NCI-H187 (cell line): ENCODE measurements at places on chromosomes 16 and 17.
A peak's percentile ranks its signal among the peaks of the same experiment; 100 is the strongest.

DNA sequence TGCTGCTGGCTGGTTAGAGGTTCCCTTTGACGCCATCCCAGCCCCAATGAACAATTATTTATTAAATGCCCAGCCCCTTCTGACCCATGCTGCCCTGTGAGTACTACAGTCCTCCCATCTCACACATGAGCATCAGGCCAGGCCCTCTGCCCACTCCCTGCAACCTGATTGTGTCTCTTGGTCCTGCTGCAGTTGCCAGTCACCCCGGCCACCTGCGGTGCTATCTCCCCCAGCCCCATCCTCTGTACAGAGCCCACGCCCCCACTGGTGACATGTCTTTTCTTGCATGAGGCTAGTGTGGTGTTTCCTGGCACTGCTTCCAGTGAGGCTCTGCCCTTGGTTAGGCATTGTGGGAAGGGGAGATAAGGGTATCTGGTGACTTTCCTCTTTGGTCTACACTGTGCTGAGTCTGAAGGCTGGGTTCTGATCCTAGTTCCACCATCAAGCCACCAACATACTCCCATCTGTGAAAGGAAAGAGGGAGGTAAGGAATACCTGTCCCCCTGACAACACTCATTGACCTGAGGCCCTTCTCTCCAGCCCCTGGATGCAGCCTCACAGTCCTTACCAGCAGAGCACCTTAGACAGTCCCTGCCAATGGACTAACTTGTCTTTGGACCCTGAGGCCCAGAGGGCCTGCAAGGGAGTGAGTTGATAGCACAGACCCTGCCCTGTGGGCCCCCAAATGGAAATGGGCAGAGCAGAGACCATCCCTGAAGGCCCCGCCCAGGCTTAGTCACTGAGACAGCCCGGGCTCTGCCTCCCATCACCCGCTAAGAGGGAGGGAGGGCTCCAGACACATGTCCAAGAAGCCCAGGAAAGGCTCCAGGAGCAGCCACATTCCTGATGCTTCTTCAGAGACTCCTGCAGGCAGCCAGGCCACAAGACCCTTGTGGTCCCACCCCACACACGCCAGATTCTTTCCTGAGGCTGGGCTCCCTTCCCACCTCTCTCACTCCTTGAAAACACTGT is 11.3 kb downstream of the CX3CL1 start:
- DNase-seq: no peak

- DNase-seq: no peak
Observed at GRCh38 chr16:67661101-67661761, 471 bp downstream of the PARD6A start.

DNA sequence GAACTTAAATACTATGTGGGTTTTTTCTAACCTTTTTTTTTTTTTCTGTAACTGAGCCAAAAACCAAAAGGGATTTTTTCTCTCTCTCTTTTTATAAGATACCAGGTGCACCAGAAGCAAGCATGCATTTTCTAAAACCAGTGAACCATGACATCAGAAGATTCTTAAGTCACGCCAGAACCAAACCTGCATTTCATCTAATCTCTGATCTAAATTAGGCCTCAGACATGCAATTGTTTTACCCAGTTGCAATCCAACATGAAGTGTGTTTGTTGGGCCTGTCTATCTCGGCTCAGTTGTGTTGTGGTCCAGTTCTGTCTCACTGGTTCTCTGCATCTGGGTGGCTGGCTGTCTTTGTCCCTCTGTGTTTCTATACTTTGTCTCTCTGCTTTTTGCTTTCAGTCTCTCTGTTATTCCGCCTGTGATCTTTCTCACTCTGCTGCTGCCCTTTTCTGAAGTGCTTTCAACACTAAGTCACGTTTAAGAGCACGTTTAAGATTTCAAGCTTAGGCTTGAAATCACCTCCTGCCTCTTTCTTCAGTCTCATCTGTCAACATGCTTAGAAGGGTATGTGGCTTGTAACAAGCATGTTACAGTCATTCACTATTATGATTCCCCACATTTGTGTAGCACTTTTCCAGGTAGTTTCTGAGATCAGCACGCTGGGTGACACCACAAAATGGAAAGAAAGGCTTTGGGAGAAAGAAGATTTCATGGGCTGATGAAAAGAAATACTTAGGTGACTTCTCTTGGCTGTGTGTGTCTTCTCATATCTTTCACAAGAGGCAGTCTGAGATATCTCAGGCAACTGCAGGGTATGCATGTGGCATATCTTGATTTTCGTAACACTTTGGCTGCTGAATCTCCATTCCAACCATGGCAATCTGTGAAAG is 488.9 kb downstream of the SHISA9 start:
- peak; percentile 18 for DNase-seq

DNA sequence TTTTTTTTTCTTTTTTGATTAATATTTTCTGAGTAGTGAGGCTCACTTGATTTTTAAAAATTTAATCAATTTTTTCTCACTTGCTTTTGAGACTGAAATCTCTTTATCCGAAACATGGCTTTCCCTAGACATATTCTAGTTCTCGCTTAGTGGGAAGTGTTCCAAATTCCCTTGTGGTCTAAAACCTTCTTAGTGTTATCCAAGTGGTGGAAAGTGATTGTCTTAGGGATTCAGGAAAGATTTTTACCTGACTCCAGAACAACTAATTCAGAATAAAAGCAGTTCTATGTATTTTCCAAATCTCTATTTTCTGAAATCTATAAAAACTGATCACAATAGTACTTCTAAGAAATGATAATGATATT is 178.8 kb downstream of the MAP2K6 start:
- DNase-seq: no peak

DNA sequence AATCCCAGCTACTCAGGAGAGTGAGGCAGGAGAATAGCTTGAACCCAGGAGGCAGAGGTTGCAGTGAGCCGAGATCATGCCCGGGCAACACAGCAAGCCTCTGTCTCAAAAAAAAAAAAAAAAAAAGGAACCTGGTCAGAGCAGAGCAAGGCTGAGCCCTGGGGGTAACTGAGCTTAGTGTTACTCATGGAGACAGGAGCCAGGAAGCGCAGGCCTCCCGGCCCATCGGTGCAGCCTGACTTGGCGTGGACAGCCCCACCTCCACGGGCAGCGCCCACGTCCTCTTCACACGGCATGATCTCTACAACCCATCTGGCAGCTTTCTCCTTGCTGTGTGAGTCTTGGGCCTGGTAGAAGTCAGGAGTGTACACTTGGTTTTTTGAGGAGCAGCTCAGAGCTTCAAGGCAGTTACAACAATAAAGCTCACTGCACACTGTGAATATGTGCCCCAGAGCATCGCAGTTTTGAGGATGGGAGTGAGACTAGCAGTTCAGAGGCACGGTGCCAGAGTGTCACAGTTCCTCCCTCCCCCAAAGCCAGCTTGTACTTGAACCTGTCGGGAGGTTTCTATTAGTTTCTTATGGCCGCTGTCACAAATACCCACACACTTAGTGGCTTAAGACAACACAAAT is 129.9 kb downstream of the RAP1GAP2 start:
- DNase-seq: no peak

DNA sequence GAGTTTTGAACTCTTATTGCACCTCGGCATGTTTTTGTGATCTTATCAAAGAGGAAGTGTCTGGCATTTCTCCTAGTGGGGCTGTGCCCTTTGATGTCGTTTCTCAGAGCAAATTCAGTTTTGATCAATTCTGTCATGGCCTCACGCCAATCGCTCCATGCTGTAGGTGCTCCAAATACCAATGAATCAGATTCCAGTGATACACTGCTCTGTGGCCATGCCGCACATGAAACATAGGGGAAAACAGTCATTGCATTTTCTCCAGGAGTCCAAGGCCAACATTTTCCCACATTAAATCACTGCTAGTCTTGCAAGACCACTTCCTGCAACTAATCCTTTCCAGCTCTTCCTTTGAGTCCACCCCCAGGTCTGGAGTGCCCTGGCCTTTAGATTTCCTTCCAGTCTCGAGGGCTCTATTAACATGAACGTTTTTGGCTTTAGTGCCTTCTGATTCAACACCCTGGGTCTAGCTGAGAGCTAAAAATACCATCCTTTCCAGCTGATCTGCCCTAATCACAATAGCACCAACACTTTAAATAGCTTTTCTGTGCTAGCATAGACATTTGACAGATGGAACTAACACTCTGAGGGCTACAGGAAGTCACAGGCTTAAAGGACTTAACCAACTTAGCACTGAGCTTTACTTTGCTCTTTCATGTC is 18.2 kb upstream of the RASL10B start:
- no peak for DNase-seq

GRCh38 chr17:51643702-51644490 is 383.6 kb downstream of the UTP18 start:
- no peak for DNase-seq

DNA sequence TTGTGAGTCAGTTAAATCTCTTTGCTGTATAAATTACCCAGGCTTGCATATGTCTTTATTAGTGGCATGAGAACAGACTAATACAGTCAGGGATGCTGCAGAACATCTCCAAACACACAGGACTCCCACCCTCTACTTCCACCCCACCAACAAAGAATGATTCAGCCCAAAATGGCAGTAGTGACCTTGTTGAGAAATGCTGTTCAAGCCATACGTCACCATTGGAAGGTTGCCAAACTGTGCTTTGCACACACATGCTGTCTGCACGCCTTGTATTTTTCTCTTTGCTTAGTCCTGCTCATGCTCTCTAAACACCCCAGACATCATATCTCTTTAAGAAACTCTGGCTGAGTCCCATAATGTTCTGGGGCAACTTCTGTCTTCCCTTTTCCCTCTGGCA is 589.6 kb downstream of the WWOX start:
- DNase-seq: no peak

- DNase-seq: no peak
Observed at GRCh38 chr16:74711938-74712337, 11.3 kb upstream of the MLKL start.

GRCh38 chr17:17752821-17753321 is 71.6 kb downstream of the RAI1 start:
- DNase-seq: no peak

DNA sequence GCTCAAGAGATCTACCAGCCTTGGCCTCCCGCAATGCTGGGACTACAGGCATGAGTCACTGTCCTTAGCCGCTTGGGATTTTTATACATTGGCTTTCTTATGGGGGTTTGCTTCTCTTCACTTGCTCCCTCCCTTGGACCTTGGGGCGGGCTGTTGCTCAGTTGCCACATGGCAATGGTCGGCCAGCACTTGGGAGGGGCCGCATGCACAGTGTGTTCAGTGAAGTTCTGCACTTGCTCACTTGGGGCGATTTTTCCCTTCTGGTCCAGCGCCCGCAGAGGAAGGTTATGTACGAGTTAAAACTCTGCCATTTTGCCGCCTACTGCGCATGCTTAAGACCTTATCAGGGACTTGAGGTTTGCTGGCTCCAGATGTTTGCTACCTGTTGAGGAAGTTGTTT is 1367.6 kb upstream of the CDH8 start:
- no peak for DNase-seq

GRCh38 chr16:84303516-84303915 is 8.8 kb downstream of the WFDC1 start:
- no peak for DNase-seq

DNA sequence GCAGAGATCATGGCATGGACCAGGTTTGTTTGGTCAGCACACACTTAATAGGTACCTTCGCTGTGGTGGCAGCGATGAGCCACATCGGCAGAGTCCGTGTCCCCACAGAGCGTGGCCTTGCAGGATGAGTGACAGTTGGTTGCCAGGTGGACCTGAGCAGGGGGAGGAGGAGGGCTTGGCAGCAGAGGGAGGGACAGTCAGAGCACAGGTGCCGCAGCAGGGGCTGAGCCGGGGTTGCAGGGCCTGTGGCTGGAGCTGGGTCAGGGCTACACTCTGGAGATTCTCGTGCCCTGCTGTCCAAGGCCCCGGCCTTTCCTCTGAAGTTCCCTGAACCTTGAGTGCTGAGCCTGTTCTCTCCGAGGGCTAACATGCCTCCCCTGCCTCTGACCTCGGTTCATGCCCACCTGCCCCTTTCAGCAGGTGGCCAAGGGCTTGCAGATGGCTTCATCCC is 24.8 kb downstream of the POLR3E start:
- DNase-seq: no peak
